Activated T-cell treated with anti-CD3 and anti-CD28 coated beads, Interleukin-2, amount 50 U/mL, for 4 hours (primary cell): ENCODE measurements at places on chromosomes 5 and 9. TPM values are rescaled to one million over a fixed set of nuclear protein-coding genes. Genes with fewer than 3 reads are reported as not detected.

GRCh38 chr9:33249983-33250382 is 10.0 kb downstream of the SPINK4 start:
- no peak for DNase-seq

DNA sequence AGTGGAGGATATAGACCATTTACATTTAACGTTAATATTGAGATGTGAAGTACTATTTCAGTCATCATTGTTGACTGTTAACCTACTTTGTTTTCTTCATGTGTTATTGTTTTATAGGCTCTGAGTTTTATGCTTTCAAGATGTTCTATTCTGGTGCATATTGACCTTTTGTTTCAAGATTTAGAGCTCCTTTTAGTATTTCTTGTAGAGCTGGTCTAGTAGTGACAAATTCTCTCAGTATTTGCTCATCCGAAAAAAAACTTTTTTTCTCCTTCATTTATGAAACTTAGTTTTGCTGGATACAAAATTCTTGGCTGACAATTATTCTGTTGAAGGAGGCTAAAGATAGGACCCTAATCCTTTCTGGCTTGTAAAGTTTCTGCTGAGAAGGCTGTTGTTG is 91.3 kb downstream of the INVS start:
- DNase-seq: no peak

DNA sequence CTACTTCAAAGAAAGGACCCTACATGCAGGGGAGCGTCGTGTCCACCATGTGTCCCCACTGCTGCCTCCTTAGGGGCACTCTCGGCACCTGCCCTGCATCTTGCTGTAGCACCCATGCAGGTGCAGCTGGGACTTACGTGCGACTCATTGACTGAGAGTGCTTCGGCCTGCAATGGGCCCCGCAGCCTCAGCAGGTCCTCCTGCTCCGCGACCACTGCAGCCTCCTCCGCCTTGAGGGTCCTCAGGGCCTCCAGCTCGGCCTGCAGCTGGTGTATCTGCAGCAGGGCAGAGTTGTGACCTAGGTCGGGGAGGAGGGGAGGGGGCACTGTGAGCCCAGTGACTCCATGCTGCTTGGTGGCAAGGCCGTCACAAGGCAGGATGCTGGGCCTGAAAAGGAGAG is 27.1 kb downstream of the ARPC5L start:
- DNase-seq: no peak

KLF9 gene
- total RNA-seq: 24.6 TPM

CCNO gene
- not detected for total RNA-seq

GRCh38 chr9:16743375-16743774 is 127.1 kb downstream of the BNC2 start:
- DNase-seq: no peak

PCDHB15 gene
- total RNA-seq: not detected

KIF4B gene
- total RNA-seq: not detected

- no peak for DNase-seq
Observed at GRCh38 chr5:50922942-50923767, 256.7 kb downstream of the PARP8 start.

IFNA17 gene
- not detected for total RNA-seq

ANKRD31 gene
- 0.37 TPM for total RNA-seq

- no peak for DNase-seq
Observed at GRCh38 chr9:76591256-76591950, 132.4 kb downstream of the GCNT1 start.

FOXI1 gene
- not detected for total RNA-seq

IFNE gene
- total RNA-seq: not detected

DNA sequence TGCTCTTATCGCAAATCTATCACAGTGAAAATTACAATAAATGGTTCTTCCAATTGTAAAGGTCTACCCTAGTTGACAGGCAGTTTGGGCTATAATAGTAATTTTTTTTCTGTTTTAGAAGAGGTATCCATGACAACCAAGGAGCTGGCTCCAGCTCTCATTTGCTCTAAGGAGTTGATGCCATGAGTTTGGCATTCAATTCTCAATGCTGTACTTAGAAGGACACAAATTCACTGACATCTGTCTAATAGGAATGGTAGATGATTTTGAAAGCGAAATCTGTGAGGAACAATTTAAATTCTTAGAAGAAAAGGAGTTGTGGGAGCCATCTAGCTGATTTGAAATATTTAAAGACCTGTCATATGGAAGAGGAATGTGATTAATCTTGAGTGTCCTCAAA is 203.6 kb upstream of the DAB2 start:
- DNase-seq: no peak

TNFSF15 gene
- 0.32 TPM for total RNA-seq

PCDHGA5 gene
- total RNA-seq: 0.08 TPM

- DNase-seq: no peak
Observed at GRCh38 chr5:133249593-133249992, 197.8 kb downstream of the HSPA4 start.

- DNase-seq: no peak
Observed at GRCh38 chr5:96636594-96636993, 25.6 kb upstream of the CAST start.

CEP72 gene
- total RNA-seq: 19.7 TPM

GRCh38 chr5:162391833-162392232 is 324.3 kb downstream of the GABRG2 start:
- no peak for DNase-seq
